ENCODE measurements at places on chromosomes 13 and 19.

DNA sequence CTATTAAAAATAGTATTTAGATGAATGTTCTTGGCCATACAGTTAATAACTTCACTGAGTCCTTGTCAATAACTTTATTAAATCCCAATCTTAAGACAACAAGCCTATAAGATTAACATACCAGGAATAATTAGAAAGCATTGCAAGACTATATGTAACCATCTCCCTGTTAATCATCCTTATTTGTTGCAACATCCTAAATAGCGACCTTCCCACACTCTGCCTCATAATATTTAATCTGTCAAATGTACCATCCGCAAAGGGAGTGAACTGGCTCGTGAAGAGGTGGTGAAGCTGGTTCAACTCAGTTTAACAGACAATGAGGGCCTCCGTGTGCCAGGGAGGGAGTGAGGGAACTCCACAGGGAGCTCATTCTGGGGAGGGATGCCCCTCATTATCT lies 33.9 kb downstream of the KL start:
- DNase-seq = no peak

DNA sequence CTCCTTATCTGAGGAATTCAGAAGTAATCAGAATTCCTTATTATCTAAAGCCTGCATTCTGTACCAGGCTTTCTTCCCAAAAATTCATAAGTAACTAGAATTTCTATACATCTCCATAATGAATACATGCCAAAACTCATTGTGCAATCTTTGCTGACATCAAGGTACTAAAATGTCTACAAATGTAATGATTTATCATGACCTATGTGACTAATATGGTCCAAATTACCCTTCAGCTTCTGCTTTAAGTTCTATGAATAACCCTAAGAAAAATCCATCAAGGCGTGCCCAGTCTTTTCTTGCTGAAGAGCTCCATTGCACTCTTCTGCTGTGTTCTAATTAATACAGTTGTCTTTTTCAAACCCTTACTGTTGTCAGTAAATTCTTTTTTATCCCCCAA lies 58.5 kb upstream of the SLITRK1 start:
- no peak for DNase-seq

- DNase-seq = no peak
These were observed 44.2 kb downstream of the SERTM1 start for GRCh38 chr13:36717966-36718545.

DNA sequence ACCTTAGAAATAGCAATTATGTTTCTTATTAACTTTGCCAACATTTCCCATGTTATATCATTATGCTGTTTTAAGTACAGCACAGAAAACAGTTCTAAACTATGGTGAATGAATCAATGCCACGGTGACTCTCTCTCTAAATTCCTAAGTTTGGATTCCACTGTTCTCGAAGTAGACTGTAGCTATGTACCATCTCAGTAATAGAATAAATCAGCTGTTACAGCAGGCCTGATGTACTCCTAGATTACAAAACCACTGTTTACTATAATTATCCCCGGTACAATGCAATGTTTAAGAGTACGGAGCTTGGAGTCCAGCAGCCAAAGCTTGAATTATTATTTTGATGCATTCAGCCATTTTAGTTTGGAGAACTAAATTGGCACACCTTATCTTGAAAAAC lies 476.3 kb upstream of the SLITRK1 start:
- no peak for DNase-seq

DNA sequence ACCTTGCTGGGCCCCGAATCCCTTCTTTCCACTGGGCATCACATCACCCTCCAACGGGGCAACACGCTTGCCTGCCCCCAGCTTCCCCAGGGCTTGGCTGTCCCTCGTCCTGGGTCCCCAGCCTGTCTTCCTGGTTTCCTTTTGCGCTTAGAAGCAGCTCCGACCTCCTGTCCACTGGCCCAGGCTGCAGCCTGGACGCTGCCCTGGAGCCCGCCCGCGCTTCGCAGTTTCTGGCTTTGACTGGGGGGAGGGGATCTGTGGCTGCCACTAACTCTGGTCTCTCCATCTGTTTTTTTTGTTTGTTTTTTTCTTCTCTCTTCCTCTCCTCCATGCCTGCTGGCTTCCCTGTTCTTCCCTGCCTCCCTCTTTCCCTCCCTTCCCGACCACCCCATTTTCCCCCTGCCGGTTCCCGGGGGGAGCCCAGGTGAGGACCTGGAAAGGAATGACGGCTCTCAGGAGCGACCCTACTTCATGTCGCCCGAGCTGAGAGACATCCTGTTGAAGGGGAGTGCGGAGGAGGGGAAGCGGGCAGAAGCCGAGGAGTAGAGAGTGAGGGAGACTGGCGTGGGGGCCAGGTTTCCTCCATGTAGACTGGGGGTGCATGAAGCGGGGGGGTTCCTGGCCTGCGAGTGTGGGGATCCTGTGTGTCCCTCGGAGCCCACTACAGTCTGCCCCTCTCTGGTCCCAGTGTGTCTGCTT lies 11.5 kb upstream of the ILF3 start:
- DNase-seq = no peak

DNA sequence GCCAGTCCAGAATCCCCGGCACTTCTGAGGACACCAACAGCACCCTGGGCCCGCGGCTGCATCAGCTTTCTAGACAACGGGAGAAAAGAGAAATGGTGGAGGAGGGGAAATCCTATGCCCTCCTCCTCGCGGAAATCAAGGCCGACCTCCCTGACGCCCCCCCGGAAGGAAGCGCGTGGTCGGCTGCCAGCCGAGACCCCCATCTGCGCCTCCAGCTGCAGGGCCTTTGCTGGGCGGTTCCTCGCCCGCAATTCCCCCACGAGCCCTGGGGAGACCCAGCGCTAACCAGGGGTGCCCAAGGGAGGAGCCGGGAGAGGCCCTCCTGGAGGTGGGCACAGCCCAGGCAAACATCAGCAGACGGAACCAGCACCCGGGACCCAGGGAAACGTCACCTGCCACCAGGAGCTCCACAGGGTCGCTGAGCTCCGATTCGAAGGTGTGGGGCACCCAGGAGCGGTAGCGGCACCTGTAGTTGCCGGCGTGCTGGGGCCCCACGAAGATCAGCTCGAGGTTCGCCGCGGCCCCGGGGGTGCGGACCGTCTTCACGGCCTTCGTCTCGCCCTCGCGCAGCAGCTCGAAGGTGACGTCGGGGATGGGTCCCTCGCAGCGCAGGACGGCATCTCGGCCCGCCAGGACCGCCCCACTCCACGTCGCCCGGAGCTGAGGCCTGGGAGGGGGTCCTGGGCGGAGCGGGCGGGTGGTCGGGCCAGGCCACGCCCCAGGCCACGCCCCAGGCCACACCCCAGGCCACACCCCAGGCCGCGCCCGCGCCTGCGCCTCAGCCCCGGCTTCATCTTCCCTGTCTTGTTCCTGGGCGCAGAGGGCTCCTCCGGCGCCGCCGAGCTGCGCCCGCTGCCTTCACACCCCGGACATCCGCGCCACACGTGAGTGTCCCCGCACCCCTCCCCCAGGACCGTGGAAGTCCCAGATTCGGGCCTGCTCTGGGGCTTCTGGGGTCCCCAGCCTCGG lies 6.0 kb downstream of the A1BG start:
- DNase-seq = no peak

DNA sequence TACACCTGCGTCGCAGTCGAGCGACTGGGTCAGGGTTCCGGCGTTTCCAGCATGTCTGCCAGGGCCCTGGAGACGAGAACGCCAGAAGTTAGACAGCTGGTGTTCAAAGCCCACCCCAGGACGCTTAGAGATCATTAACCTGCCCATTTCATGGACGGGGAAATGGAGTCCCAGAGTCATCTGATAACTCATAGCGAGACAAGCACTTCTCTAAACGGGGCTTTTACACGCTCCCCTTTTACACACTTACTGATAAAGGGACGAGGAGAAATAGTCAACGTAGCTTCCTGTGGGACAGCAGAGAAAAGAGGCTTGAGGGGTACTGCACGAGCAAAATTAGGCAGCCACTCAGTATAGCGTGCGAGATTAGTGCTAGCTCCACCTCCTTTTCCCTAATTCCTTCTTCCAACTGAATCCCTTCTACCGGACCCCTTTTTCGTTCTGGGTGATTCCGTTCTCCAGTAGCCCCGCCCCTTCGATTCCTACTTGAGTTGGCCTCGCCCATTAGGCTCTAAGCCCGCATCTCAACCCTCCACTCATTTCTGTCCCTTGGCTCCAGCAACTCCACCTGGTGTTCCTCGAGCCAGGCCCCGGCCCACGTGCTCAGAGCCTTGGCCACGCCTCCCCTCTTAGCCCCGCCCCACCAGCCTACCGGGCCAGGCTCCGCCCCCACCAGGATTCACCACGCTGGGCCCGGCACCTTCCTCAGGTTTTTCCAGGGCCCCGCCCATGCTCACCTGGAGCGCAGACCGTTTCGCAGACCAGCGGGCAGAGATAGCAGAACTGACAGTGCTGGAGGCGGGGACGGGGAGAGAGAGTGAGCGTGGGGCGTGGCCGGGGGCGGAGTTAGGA lies 3.7 kb downstream of the HRC start:
- peak; percentile 70 for DNase-seq

DNA sequence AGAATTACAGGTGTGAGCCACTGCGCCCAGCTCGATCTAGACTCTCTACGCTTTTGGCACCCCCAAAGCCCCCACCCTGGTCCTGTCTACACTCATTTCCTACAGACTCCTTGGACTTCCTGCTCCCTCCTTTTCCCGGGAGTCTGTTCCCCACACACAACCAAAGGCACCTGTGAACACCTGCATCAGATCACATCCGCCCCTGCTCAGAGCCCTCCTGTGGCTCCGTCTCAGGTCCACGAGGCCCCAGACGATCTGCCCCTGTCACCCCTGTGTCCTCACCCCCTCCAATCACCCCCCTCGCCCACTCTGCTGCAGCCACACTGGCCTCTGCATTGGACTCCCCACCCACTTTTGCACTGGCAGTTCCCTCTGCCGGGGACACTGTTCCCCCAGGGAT lies 12.4 kb upstream of the PAK4 start:
- DNase-seq = no peak

DNA sequence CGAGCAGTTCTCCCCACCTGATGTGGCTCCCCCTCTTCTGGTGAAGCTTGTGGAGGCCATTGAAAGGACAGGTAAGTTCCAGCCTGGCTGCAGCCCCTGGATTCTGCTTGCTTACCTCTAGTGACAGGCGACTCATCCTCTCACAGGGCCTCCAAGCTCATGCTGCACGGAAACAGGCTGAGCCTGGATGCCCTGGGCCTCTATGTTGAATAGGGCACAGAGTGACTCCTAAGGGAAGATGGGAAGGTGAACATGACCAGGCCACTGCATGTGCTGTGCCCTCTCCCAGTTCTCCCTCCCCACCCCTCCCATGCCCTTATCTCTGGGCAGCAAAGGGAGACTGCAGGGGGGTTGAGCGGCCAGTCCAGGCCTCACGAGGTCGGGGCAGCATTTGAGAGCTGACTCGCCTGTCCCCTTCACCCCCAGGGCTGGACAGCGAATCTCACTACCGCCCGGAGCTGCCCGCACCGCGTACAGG lies 7.6 kb downstream of the PIK3R2 start:
- no peak for DNase-seq

- DNase-seq = no peak
These were observed 5.4 kb upstream of the VSTM2B start for GRCh38 chr19:29520390-29520789.

DNA sequence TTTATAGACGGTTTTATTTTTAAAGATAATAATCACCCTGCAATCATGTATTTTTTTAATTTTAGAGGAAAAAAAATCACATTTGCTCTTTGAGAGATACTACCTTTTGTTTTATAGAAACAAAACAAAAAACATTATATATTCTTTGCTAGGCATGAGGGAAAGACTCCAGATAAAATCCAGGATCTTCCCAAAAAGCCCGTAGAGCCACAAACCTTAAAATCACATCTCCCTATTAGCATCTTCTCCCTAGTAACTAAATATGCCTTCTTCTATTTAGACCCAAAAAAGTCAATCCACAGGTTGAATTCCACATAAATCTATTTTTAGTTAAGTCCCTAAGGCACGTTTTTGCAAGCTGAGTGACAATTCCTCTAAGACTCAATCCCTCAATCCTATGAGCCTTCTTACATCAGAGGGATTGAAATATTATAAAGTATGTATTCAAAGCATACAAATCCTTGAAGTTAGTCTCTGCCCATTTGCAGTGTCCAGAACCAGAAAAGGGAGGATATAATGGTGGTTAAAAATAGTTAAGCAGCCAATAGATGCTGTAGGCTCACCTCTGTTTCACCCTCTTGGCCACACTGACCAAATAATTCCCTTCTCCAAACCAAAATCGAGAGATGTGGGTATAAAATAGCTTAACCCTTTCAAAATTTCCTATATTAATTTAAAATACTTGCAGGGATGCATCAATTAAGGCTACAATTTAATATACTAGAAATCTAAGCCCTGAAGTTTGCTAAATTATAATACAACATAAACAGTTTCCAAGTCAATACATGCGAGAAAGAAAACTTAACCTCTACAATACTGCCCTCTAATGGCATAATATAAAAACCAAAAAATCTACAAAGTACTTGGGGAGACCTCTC lies 64.0 kb downstream of the SERP2 start:
- no peak for DNase-seq

GRCh38 chr13:99053636-99054233 lies 75.9 kb upstream of the DOCK9 start:
- no peak for DNase-seq

- no peak for DNase-seq
These were observed 94.5 kb upstream of the TEX29 start for GRCh38 chr13:111225810-111226546.

DNA sequence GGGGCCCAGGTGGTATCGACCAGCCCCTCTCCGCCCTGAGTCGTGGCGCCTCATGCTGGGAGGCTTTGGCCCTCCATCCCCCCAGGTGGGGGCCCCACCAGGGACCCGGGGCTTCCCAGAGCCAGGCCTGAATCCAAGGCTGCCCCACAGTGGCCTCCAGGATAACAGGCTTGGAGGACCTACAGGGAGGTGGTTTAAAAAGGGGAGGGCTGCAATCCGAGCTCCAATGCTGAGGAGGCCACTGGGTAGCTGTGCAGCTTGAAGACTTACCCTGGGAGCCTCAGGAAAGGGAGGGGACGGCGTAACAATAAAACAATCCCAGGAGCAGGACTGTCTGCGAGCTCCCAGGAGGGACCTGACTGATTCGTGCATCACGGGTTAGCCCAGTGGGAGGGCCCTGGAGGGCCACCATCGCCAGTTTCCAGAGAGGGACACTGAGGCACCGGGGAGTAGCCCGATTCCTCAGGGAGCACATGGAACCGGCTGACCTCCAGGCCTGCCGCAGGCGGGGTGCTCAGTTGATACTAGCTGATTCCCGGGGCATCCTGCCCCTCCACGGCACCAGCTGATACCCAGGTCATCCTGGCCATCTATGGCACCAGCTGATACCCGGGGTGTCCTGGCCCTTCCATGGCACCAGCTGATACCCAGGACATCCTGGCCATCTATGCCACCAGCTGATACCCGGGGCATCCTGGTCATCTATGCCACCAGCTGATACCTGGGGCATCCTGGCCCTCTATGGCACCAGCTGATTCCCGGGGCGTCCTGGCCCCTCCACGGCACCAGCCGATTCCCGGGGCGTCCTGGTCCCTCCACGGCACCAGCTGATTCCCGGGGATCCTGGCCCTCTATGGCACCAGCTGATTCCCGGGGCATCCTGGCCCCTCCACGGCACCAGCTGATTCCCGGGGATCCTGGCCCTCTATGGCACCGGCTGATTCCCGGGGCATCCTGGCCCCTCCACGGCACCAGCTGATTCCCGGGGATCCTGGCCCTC lies 3.7 kb upstream of the C2CD4C start:
- DNase-seq = no peak
